ENCODE measurements at places on chromosomes 13 and 19.

DNA sequence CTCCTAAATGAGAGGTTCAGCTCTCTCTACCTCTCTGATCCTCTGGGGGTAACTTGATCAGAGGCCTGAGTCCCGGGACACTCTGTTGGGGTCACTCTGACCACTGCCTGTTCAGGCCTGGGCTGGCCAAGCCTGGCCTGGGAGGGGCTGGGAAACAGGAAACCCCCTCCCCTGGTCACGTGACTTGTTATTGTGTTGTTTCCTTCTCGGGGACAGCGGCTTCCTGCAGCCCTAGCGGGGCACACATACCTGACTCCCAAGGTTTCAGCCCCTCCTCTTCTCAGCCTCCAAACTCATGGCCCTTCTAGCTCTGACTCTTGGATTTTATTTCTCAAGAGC lies at the start of gene USHBP1:
TSS of gene USHBP1 (minus strand) at position 105 of the 339 bp plus-strand sequence. CDS start 446 bp downstream, outside the sequence.
- DNase-seq: no peak

DNA sequence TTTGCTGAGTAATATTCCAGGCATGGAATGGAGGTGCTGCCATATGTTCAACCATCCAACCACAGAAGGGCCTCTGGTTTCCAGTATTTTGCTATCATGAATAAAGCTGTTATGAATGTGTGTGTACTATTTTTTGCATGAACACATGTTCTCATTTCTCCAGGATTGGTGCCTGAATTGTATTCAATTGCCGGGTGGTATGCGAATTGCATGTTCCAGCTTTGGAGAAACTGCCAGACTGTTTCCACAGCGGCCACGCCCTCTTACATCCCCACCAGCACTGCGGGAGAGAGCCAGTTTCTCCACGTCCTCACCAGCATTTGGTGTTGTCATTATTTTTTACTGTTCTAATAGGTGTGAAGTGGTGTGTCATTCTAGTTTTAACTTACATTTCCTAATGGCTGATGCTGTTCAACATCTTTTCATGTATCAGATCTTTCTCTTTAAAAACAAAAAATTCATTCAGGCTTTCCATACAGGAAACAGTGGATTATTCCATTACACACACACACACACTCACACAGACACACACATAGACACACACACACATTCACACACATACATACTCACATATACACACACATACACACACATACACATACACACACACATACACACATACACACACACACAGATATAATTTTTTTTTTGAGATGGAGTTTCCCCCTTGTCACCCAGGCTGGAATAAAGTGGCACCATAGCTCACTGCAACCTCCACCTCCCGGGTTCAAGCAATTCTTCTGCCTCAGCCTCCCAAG lies 154.1 kb downstream of the PTPRS start:
- DNase-seq: peak; percentile 60

- DNase-seq: no peak
Measured at GRCh38 chr19:48988286-48988685, 4.8 kb downstream of the GYS1 start.

DNA sequence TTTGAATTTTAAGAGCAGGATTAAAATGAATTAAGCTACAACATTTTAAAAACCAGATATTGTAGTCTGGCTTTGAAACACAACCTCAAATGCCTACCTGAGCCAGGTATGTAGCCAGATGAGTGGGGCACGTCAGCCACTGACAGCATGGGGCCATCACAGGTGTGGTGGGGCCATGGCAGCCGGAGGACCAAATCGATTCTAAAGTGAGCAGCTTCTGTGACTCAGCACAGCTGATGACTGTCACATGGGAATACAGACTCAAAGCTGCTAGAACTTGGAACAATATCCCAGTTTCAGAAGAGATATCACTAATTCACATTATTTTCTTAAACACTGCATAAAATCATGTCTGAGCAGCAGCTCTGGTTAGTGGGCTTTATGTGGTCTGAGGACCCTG lies 52.8 kb downstream of the SERP2 start:
- DNase-seq: no peak

DNA sequence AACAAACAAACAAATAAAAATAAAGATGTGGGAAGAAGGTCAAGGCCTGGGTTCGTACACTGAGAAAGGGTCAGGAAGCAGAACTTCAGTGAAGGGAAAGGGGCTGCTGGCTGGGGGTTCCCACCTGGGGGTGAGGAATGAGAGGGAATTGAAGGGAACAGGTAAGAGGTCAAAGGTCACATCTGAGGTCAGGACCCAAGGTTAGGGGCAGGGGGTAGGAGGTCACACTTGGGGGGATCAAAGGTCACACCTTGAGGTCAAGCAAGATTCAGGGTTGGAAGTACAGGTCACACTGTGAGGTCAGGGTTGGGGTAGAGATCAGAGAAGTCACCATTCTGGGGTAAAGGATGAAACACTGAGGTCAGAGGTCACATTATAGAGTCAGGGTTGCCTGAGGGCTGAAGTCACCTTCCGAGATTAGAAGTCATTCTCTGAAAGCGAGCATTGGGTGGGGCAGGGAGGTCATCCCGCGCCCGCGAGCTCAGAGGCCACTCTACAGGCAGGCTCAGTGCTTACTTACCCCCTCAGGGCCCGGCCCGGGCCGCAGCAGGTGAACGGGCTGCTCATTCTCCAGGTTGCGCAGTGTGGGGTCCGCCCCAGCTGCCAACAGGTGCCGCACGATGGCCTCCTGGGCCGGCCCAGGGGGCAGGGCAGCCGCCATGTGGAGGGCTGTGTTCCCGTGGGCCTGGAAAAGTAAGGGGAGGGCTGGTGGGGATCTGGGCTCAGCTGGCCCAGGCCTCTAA lies 10.8 kb downstream of the NFKBID start:
- DNase-seq: no peak

DNA sequence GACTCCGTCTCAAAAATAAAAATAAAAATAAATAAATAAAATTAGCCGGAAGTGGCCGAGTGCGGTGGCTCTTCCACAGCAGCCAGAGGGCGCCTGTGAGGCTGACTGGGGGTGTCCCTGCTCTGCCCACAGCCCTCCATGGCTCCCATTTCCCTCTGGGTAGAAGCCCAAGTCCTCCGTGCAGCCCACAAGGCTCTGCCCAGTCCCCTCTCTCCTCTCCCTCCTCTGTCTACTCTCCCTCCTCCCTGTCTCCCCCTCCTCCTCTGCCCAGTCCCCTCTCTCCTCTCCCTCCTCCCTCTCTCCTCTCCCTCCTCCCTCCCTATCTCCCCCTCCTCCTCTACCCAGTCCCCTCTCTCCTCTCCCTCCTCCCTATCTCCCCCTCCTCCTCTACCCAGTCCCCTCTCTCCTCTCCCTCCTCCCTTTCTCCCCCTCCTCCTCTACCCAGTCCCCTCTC lies 20.4 kb downstream of the MISP start:
- no peak for DNase-seq

GRCh38 chr13:92745258-92745657 lies 481.3 kb upstream of the GPC6 start:
- DNase-seq: no peak

- DNase-seq: peak; percentile 9
Measured at GRCh38 chr19:14102102-14102696, 11.6 kb upstream of the SAMD1 start.

DNA sequence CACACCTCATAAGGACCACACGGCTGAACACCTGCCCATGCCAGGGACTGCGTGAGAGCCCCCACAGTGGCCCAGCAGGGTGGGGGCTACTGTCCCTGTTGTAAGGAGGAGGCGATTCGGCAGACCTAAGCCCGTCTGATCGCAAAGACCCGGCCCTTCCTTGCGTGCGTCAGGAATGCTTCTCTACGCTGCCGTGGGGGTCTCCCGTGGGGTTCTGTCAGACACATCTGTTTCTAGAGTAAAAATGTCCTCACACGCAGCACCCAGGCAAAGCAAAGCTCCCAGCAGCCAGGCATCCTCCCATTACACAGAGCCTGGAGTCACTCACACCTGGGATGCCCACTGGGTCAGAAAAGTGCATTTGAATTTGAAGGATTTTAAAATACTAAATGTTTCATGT lies 147.7 kb upstream of the SOX1 start:
- no peak for DNase-seq

DNA sequence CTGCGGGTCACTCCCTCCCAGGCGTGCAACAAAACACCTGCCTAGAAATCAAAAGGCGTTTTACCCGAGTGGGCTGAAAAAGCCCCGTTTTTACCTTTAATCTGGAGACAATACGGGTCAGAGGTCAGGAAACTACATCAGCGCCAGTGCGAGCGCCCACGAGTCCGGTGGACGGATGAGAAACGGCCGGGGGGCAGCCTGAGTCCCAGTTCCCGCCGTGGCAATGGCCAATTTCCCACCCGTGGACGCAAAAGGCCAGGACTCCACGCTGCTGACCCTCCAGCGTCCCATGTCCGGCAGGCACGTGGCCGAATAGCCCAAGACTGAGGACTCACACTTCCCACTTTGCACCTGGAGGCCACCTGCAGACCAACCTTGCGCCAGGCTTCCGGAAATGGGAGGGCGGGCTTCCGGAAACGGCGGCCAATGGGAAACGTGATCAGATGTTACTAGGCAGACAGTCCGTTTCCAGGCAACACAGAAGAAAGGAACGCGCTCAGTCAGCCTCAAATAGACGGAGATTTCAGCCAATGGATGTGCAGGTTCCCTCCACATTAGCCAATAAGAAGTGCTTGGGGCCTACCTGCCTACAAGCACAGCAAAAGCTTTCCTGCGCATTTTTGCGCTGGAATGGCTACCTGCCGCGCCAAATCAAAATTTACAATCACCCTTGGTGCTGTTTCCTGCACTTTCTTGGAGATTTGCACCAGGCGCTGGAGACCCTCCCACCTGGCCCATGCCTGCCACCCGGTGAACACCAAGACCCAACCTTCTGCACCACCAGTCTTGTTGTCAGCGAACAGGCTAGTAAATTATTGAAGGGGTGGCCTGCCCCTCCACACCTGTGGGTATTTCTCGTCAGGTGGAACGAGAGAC lies 47.4 kb downstream of the ZFP14 start:
- peak; percentile 95 for DNase-seq

- no peak for DNase-seq
Measured at GRCh38 chr19:19613506-19613905, 5.0 kb downstream of the PBX4 start.

DNA sequence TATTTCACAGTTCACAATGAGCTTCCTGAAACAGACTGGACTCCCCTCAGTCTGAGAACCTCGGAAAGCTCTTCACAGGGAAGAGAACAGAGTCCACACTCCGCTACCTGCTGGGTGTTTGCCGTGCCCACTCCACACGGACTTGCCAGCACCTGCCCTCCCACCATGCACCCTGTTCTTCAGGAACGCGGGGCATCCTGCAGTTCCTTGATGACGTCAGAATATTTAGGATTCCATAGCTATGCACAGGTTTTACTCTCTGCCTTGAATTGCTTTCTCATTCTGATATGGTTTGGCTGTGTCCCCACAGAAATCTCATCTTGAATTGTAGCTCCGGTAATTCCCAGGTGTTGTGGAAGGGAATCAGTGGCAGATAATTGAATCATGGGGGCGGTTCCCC lies 74.4 kb upstream of the FARP1 start:
- no peak for DNase-seq

DNA sequence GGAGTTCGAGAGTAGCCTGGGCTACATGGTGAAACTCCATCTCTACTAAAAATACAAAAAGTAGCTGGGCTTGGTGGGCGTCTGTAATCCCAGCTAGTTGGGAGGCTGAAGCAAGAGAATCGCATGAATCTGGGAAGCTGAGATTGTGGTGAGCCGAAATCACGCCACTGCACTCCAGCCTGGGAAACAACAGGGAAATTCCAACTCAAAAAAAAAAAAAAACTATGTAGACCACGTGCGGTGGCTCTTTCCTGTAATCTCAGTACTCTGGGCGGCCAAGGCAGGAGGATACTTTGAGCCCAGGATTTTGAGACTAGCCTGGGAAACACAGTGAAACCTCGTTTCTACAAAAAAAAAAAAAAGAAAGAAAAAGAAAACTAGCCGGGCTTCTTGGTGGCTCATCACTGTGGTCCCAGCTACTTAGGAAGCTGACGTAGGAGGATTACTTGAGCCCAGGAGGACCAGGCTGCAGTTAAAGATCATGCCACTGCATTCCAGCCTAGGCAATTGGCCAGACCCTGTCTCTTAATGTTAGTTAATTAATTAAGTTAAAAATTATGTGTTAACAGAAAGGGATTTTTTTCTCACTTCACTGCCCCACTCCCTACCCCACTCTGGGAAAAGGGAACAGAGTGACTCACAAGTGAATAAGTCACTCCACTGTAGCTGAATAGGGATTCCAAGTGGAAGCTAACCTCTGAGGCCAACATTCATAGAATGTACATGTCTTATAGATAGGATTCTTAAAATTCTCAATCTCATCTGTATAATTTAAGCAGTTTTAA lies 2.2 kb downstream of the ZNF83 start:
- DNase-seq: no peak

GRCh38 chr13:30821421-30821820 lies 84.7 kb upstream of the MEDAG start:
- no peak for DNase-seq

DNA sequence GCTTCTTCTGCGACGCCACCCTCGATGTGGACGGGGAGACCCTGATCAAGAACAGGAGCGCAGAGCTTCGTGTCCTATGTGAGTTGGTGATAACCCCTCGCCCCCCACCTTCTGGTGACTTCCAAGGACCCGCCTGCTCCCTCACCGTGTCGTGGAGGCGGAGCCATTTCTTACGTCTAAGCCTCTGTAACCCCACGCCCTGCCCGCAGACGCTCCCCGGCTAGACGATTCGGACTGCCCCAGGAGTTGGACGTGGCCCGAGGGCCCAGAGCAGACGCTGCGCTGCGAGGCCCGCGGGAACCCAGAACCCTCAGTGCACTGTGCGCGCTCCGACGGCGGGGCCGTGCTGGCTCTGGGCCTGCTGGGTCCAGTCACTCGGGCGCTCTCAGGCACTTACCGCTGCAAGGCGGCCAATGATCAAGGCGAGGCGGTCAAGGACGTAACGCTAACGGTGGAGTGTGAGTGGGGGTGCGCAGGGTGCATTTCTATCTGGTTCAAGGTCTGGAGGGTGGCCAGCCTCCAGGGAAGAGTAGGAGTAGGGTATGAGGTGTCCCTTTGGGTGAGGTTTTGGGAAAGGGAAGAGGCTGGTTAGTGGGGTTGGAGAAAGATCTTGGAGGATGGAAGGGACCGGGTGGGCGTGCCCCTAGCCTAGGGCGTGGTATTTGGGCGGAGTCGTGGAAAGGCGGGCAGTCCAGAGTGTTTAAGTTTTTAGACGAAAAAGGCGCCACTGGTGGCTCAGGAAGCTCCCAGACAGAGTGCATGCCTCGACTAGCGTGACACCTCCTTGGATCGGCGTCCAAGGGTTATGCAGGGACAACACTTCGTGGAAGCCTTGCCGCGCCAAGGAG lies 3.3 kb downstream of the ICAM5 start:
- no peak for DNase-seq
